ENCODE measurements at places on chromosomes 1 and 21.

- DNase-seq = no peak
Measured at GRCh38 chr1:18192974-18193373, 85.4 kb downstream of the IGSF21 start.

GRCh38 chr21:34186109-34186719 lies 112.8 kb downstream of the MRPS6 start:
- DNase-seq = no peak

DNA sequence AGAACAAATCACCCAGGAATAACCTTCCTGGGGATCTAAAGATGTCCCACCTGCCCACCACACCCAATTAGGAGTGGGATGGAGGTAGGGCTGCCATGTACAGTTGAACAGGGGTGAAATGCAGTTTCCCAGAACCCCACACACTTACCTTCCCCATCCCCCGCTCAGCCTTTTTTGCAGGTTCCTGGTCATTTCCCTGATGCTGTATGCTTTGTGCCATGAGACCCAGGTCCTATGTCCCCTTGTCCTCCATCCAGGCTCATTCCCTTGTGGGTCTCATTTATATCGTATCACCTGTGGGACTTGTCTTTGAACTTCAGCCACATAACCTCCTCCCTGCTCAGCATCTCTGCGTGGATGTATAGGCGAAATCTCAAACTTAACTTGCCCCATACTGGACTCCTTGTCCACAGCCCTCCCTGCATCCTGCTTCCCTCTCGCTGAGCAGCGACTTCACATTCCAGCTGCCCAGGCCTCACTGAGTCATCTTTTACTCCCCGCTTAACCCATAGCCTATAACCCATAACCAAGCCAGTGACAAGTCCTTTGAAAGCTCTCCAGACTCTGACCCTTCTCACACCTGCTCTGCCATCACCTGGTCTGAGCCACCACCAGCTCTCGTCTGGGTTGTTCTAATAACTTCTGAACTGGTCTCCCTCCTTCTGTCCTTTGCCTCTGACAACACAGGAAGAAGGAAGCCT lies 4.7 kb downstream of the LDLRAD2 start:
- no peak for DNase-seq

DNA sequence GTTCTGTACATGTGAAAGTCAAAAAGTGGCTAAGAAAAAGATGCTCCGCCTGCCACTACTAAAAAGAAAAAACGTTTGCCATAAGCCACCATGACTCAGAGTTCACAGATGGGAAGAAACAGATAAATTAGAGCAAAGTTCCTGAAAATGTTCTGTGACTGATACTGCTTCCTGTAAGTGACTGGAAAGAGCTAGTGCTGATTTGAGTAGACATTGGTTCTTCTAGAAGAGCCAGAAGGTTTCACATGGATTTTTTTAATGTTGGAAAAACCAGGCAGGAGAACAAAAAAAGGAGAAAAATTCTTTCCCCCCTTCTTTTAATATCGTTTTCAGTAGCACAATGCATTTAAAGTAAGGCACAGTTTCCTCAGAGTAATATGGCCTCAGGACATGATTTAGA lies 221.4 kb downstream of the HLX start:
- DNase-seq = no peak

- DNase-seq = no peak
Measured at GRCh38 chr21:45406801-45407628, 2.0 kb downstream of the COL18A1 start.

GRCh38 chr1:180970333-180971079 lies 52.2 kb downstream of the STX6 start:
- no peak for DNase-seq

- no peak for DNase-seq
Measured at GRCh38 chr1:3152143-3152542, 83.1 kb downstream of the PRDM16 start.

All from stimulated activated CD4-positive, alpha-beta T cell treated with anti-CD3 and anti-CD28 coated beads, Interleukin-1b, Interleukin-23, amount 100 ng/mL, for 1 hour (primary cell).